ENCODE measurements at places on chromosomes 1 and 21.

GRCh38 chr21:41970751-41971653 is 17.2 kb upstream of the C2CD2 start:
- DNase-seq: no peak

DNA sequence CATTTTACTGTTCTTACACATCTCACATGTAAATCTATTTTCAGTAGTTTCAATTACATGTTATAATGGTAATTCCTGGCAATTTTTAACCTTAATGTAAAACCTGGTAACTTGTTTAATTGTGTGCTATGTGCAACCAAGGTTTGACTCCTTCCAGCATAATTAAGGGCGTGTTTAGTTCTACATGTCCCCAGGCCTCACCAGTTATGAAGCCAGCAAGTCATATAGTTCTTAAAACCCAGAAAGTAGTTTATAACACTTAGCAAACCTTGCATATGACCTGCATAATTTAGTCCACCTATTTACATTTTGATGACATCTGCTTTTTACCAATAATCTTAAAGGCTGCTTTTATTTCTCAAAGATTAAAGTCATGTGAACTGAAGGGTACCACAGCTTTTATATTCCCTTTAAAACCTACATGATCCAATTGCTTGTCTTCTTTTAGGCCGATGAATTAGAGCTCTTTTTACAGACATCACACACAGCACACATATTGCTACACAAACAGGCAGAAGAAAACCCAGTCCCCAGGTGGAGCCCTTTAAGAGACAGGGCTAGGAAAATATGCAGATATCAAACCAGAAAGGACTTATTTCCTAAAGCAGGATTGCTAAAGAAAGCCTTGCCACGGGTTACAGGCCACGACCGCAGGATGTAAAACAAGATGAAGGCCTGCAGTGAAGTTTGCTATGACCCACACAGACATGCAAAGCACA is 23.2 kb upstream of the SYCP1 start:
- DNase-seq: no peak

DNA sequence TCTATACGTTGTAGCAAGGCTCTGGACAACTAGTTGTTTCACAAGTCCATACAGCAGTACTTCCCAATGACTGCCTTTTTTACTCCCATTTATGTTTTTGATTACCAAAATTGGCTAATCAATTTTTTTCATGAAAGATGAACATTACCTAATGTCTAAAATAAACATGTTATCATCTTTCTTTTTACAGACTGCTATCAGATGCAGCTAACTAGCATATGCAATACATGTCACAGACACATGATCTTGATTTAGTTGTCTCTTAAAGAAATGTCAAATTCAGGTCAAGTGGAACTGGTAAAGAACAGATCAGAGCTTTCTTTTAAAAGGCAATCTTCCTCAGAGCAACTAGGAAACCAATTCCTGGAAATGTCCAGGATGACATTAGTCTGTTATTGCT is 630 bp upstream of the DBT start:
- no peak for DNase-seq

GRCh38 chr1:229028544-229028943 is 242.4 kb upstream of the RAB4A start:
- DNase-seq: no peak

DNA sequence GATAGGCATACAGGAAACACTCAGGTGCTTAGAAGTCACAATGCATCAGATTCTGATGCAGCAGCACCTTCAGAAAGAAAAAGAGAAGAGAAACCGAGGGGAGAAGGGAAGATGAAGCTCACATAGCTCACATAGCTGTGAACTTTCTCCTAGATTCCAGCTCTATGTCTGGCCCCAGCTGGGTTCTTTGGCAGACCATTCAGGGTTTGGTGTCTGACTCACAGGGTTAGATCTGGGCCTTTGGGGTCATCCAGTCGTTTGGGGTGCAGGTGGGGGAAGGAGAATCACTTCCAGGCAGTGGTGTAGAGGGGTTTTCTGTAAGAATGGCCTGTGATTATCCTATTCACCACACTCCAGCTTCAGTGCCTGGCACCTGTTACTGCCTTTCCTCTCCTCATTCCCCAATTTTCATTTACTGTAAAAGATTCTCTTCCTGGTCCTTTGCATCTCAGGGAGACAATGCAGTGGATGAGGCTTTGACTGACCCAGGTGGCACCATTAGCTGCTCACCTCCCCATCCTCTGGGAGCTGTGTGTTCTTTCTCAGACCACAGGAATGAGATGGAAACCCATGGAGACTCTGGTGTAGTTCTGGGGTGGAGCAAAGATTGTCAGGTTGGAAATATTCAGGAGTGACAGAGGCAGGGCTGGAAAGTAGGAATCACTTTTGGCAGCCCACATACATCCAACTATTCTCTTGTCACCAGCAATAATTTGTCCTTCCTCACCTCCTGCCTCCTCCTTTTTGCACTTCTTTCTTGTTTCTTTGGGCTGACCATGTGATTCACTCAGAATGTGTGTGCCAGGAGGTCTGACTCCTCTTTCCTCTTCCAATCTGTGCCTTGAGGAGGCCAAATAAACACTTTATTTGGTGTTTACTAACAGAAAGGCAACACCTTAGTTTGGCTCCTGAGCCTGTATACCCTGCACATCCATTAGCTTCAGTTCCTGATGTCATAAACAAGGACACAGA is 103.3 kb downstream of the PAPPA2 start:
- DNase-seq: no peak

GRCh38 chr1:235643837-235644692 is 5.5 kb downstream of the GNG4 start:
- no peak for DNase-seq

- no peak for DNase-seq
Observed at GRCh38 chr1:22221233-22221780, 78.4 kb upstream of the WNT4 start.

- no peak for DNase-seq
Observed at GRCh38 chr1:186301448-186301847, 73.6 kb downstream of the TPR start.

GRCh38 chr1:33086384-33086850 is 5.5 kb downstream of the AZIN2 start:
- DNase-seq: no peak

- no peak for DNase-seq
Observed at GRCh38 chr21:38289705-38290485, 33.1 kb downstream of the KCNJ15 start.

GRCh38 chr1:193437785-193438184 is 251.4 kb upstream of the B3GALT2 start:
- no peak for DNase-seq

GRCh38 chr1:29785137-29785527 is 548.8 kb downstream of the PTPRU start:
- DNase-seq: no peak

GRCh38 chr1:93710499-93711453 is 29.1 kb upstream of the BCAR3 start:
- DNase-seq: no peak

DNA sequence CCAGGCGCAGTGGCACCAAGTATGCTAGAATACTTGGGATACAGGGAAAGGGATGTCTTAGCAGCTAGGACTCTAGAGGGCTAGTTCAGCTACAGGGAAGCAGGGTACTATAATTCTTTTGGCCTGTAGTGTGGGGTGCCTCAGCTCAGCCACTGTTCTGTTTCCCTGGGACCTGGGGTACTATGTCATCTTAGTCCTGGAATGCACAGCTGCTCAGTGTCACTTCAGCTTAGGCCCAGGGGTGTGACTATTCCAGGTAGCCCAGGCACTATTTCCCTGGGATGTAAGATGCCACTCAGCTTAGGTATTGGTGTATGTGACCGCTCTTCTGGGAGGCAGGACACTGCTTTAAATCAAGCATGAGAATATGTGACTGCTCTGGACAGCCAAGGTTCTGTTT is 34.1 kb downstream of the RGSL1 start:
- DNase-seq: no peak

DNA sequence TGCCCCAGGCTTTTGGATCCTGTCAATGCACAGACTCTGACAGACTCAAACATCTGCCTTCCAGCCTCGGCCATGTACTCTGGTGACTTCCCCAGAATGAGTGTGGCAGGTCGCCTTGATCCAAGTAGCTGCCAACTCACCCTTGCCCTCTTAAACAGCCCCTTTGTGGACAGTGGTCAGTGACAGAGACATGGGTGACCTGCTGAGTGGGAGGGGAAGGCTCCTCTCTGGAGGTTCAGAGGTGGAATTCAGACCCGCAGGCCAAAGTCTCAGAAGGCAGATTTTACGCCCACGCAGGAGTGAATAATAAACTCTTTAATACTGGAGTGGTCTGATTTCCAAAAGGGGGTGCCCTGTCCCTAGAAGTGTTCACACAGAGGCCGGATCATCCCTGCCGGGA is 63.5 kb downstream of the TLR5 start:
- DNase-seq: no peak

DNA sequence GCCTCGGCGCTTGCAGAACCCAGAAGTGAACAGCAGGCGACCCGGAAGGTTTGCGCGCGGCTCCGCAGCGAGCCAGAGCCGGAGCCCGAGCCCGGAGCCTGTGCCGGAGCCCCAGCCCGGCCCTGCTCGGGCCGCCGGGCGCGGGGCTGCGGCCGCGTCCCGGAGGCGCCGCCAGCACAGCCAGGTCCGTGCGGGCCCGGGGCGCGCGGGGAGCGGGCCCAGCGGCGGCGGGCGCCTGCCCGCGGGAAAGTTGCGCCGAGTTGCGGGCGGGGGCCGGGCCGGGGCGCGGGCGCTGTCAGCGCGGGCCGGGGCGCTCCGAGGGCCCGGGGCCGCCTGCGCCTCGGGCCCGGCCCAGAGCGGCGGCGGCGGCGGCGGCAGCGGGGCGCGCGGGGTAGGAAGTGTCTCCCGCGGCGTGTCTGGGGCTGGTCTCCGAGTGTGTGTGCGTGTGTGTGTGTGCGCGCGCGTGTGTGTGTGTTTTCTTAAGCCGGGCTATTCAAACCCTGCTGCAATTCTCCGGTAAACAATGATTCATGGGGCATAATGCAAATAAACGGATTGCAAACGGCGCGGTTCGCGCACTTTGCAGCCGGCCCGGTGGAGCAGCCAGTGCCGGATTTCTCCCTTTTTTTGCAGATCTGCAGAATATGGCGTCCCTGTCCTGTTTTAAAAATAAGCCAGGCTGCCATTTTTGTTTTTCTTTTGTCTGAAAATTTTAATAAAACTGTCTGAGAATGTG is at the start of gene ZNF362:
Gene ZNF362, plus strand, starts transcription at position 22 of the 736 bp plus-strand sequence. CDS start 14,083 bp downstream, outside the sequence.
- peak; percentile 32 for DNase-seq

GRCh38 chr1:40362699-40363098 is 10.8 kb upstream of the SMAP2 start:
- no peak for DNase-seq

GRCh38 chr1:183019860-183020259 is 3.4 kb upstream of the LAMC1 start:
- DNase-seq: no peak

GRCh38 chr1:54887665-54888071 is 673 bp upstream of the DHCR24 start:
- DNase-seq: no peak

DNA sequence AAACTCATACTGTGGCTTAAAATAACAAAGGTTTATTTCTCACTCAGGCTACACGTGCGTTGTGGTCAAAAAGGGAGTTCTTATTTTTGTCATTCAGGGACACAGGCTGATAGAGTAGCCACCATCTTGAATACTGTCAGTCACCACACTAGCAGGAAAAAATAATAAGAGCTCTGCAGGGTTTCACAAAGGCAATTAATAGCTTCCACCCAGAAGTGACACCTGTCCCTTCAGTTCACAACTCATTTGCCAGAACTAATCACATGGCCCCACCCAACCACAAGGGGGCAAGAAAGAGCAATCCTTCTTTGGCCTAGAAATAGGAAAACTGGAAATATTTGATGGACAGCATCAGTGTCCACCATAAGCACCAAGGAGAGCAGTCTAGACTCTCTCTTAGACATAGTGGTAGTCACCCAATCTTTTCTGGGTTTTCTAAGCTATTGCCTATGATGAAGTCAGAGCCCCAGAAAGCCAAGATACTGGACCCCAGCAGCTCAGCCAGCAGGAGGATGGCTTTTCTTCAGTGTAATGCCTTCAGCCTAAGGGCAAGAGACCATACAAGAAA is 8.2 kb downstream of the HAPLN2 start:
- no peak for DNase-seq

DNA sequence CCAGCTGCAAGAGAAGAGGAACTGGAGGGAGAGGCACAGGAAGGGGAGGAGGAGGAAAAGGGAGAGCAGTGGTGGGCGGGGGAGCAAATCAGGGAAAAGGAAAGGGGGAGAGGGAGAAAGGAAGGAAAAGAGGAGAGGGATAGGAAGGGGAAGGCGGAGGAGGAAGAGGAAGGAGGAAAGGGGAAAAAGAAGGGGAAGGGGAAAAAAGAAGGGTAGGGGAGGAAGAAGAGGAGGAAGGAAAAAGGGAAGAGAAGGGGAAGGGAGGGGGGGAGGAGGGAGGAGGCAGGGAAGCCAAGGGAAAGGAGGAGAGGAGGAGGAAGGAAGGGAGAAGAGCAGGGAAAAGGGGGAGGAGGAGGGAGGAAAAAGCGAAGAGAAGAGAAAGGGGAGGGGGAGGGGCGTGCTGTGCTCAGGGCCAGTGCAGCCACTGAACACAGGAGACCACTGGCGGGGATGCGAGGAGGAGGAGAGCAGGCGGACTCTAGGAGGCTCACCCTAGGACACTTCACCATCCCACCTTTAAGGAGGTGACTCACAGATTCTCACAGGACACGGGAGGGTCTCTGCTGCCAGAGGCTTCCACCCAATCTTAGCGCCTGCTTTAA is 33.1 kb downstream of the PGBD5 start:
- DNase-seq: no peak

GRCh38 chr1:8718850-8719361 is 98.5 kb downstream of the RERE start:
- DNase-seq: no peak

- DNase-seq: no peak
Observed at GRCh38 chr21:25107708-25108107, 499.6 kb downstream of the MRPL39 start.

GRCh38 chr1:150162862-150163706 is 13.4 kb downstream of the PLEKHO1 start:
- no peak for DNase-seq

GRCh38 chr1:150973258-150973835 is 1.3 kb downstream of the CERS2 start:
- DNase-seq: no peak

GRCh38 chr21:15282665-15283064 is 217.9 kb upstream of the NRIP1 start:
- no peak for DNase-seq

DNA sequence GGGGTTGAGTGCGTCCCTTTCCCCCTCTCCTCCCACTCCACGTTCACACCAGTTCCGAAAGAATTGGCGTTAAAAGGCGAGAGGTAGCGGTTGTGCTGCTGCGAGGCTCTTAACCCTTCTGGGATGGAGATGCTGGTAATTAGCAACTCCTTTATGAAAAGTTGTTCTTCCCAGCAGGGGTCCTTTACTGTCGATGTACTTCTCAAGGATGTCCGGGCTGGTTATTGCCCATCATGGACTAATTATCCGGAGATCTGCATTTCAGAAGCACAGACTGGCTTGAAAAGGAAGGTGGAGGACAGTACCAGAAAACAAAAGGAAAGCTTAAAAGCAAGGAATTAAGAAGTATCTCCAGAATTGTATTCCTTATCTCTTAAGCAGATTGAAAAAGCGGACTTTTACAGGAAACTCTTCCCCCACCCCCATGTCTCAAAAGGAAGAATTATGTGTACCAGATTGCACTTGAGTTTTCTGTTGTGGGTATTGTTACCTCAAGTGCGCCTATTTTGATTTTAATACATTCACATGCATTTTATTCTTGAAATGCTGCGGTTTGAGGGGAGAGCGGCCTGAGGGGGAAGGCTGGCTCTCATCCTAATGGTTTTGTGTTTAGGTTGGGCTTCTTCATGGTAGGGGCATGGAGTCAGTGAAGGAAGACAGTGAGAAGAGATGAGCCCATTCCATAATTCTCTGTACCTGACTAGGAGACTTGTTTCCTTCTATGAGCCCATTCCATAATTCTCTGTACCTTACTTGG is 1.5 kb downstream of the AK4 start:
- no peak for DNase-seq

All from stimulated activated CD8-positive, alpha-beta memory T cell treated with anti-CD3 and anti-CD28 coated beads, Interleukin-7, amount 100 ng/mL, for 1 hour (primary cell).